ENCODE measurements at places on chromosomes 7 and 10.

DNA sequence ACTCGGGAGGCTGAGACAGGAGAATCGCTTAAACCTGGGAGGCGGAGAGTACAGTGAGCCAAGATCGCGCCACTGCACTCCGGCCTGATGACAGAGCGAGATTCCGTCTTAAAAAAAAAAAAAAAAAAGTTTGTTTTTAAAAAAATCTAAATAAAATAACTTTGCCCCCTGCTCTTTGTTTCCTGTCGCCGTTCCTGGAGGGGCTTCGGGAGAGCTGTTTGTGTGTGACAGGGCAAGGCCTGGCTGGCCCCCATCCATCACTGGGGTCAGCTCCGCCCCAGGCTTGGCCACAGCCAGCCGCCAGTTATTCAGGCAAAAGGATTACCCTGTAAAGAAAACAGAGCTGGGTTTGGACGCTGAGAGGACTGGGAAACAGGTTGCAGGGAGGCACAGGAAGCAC lies 16.4 kb downstream of the LEP start:
- no peak for DNase-seq

GRCh38 chr7:85191383-85191782 lies 4.5 kb upstream of the SEMA3D start:
- DNase-seq: no peak

DNA sequence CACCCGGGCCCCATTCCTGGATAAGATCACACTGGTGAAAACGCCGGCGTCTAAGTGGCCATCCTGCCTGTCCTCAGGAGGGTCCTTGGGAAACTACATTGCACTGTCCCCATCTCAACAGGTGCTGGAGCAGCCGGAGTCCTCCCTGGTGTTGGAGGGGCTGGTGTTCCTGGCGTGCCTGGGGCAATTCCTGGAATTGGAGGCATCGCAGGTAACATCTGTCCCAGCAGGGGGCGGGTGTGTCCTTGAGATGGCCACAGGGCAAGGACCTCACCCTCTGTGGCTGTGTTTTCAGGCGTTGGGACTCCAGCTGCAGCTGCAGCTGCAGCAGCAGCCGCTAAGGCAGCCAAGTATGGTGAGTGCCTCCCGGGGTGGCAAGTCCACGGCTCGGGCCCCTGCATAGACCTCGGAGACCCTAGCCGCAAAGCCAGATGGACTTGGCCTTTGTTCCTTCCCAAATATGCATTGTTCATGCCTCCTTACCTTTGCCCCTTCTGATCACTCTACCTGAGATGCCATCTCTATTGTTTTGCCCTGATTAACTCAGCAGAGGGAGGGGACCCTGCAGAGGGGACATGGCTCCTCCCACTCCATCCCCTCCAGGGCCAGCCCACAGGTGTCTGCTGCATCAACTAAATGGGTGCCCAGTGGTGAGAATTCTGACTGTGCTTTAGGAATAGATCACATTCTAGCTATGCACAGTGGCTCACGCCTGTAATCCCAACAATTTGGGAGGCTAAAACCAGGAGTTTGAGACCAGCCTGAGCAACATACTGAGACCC lies 23.8 kb downstream of the ELN start:
- DNase-seq: no peak

DNA sequence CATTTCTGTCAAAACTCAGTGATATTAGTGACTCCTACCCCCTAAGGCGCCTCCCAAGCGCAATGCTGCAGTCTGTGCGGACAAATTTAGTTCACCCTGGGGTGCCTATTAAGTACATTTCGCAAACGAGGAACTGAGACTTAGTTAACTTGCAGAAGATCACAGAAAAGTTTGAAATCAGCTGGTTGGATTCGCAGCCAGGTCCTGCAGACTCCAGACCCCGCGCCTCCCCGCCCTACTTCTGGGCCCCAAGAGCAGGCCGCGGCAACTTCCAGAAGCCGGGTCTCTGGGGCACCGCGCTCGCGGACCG lies 588 bp downstream of the CYREN start:
- DNase-seq: peak; percentile 50

DNA sequence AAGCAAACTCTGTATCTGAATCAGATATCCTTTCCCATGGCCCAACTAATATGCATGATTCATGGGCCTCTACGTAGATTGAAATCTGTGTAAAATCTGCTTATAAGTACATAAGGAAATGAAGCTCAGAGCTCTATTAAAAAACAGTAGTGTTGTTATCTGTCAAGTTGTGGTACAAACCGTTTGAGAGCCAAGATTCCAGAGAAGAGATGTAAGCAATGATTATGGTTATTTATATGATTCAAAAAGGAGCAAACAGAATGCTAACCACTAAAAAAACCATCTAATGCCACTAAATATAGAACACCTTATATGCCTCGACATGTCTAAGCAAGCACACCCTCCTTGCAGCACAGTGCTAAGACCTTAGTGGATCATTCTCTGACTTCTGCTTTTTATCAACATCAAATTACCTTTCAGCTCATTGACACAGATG lies 26.6 kb downstream of the RPP38 start:
- DNase-seq: no peak

DNA sequence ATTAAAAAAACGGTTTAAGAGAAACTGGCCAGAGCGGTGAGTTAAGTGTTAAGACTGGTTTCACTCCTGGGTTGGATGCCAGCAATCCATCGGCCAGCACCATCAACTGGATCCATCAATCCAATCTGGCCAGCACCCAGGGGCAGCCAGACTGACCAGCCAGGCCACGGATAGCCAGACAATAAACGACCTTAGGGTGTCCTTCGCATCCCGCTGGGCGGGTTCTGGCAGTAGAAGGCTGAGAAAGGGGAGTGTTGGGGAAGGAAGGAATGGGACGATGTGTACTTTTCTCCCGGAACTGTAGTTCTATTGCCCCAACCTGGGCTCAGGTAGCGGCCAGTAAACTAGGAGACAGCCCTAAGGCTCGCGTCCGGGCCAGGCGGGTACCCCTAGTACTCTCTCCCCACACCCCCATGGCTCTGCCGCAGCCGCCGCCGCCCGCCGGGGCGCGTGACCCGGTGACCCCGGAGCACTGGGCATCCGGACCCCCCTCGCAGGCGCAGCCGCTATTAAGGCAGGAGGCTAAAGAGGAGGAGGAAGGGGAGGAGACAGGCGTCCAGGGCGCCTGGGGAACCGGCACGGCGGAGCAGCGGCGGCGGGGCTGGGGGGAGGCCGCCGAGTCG lies at the start of gene CASD1:
Gene CASD1 (plus strand): TSS at position 546 of the 623 bp plus-strand sequence. CDS start 276 bp downstream, outside the sequence.
- peak; percentile 8 for DNase-seq

- DNase-seq: no peak
These were observed 82.1 kb upstream of the PRPS1L1 start for GRCh38 chr7:18109762-18110161.

DNA sequence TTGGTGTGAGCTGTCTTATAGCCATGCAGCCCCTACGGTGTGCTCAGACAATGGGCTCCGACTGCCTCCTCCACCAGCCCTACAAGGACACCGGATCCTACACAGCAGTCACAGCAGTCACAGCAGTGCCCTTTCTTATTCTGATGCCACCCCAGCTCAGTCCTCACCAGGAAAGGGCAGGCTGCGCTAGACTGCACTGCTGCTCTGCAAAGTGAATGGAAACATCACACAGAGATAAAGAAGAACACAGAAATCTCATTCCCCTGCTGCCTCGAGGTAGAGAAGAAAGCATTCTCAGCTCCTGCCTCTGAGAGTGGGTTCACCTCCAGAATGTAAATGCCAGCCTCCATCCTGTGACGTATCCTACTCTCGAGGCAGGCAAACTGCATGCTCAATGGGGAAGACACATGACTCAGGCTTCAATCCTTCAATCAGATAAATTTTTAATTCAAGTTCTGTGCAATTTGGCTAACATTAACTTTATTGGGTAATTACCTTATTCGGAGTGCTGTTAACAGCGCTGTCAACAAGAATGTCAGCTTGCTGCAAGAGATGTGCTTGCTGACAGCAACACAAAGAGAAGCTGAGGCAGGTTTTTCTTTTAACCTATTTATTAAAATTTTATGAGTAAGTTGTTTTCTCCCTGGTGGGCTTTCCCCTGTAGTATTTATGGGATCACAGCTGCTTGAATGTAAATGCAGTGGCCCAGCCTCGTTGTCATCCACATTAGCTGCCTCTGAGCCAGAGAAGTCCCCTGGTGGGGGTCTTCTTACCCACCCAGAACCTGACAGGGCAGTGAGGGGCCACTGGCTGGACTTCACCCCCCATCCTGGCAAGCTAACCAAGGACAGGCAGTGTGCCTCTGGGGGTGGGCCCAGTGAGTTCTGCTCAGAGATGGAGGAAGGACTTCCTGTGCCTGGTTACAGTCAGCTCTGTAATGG lies 241.3 kb upstream of the KMT2E start:
- no peak for DNase-seq

DNA sequence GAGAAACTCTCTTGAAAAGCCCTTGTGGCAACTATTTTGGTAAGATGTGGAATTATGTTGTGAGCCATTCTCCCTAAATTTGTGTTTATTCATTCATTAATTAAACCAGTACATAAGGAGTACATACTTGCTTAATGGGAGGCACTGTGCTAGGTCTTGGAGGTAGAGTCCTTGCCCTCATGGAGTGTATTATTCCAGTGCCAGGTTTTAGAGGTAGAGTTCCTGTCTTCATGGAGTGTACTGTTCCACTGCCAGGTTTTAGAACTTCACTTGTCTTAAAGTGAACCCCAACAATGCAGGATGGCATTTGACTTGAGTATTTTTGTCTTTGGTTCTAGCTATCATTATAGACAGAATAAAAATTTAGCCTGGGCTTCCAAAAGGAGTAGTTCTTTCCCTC lies 8.8 kb downstream of the MXI1 start:
- DNase-seq: peak; percentile 11

GRCh38 chr10:119541046-119541445 lies 1.5 kb downstream of the RGS10 start:
- no peak for DNase-seq

- DNase-seq: no peak
These were observed 15.8 kb downstream of the MACC1 start for GRCh38 chr7:20201380-20201779.

DNA sequence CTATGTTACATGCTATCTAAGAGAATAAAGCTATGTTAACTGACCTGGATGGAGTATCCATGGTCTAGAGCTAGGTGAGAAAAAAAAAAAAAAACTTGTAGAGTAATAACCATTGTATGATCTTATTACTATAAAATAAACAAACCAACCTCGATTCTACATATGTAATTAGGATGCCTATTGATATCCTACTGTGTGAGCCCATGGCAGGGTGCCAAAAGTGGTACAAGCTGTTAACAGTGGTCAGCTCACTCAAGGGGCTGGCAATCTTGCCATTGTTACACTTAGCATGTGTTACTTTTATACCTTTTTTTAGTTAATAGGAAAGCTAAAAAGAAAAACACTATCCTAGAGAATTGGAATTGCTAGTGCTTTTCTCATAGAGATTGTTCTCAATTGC lies 13.5 kb upstream of the IL6 start:
- DNase-seq: no peak

DNA sequence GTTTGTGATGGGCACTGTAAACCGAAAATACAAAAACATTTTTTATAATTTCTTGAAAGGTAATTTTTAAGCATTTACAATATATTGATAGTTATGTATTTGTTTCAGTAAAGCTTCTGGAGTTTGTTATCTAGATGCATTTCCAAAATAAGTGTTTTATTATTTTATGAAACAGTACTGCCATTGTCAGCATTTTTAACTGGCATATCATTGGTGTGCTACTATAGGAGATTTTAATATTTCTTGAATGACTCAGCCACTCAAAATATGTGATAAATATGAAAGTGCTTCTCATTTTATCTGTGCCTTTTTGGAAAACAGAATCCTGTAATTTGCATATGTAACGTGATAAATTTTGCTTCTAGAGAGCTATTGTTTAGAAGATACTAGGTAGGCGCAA lies 97.9 kb downstream of the ANKIB1 start:
- DNase-seq: no peak

DNA sequence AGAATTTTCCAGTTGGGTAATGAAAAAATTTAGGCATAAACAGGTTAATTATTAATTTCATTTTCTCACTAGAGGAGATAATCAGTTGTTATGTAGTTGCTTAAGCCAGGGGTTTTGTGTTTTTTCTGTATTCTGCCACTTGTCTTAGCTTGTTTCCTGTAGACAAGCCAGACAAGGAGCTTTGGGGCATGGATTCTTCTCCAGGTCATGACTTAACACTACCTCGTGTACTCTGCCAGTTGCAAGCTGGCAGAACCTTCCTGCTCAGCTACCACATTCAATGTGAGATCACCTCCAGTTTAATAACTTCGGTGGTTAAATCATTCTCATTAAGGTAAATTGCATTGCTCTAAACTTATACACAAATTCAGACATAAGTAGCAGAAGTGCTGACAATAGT lies 1.8 kb downstream of the CCM2 start:
- DNase-seq: no peak

- no peak for DNase-seq
These were observed 34.9 kb downstream of the FAM171A1 start for GRCh38 chr10:15336211-15336610.

DNA sequence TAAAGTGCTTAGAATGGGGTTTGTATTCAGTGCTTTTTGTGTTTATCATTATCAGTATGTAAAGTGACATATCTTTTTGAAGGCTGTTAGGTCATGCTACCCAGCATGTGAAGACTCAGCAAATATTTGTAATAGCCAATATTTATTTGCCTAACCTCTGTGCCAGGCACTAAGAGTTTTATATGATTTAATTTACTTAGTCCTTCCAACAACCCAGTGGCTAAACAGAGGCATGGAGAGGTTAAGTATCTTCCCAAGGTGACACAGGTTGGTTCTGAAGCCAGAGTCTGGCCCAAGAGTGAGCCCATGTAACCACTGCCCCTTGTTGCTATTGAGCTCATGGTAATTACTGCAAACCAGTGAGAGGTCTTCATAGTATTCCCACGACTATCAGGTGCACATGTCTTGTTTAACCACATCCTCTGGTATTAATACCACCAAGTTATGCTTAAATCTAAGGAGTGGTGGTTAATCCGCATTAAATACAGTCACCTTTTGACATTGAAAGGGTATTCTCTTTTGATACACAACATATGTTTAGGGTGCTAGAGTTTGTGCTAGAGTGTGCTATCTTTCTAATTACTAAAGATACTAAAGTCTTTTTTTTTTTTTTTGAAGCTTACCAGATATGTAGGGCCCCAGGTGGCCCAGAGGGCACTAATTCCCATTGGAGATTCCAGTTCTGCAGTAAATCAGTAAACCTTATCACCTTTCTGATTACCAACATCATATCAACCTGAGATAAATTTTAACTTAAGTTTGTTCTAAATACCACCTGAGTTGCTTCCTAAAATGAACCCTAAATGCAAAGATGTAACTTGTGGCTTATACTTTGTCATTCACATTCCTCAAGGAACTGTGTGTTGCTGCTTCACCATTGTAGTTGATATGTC lies 2.9 kb downstream of the ADD3 start:
- DNase-seq: no peak

GRCh38 chr10:92914478-92915325 lies 66.4 kb downstream of the EXOC6 start:
- DNase-seq: peak; percentile 23

All from HL-60 (cell line).